Femur (tissue), 1 donor: ENCODE measurements at places on chromosomes 2 and 18.
A peak's percentile ranks its signal among the peaks of the same experiment; 100 is the strongest.

DNA sequence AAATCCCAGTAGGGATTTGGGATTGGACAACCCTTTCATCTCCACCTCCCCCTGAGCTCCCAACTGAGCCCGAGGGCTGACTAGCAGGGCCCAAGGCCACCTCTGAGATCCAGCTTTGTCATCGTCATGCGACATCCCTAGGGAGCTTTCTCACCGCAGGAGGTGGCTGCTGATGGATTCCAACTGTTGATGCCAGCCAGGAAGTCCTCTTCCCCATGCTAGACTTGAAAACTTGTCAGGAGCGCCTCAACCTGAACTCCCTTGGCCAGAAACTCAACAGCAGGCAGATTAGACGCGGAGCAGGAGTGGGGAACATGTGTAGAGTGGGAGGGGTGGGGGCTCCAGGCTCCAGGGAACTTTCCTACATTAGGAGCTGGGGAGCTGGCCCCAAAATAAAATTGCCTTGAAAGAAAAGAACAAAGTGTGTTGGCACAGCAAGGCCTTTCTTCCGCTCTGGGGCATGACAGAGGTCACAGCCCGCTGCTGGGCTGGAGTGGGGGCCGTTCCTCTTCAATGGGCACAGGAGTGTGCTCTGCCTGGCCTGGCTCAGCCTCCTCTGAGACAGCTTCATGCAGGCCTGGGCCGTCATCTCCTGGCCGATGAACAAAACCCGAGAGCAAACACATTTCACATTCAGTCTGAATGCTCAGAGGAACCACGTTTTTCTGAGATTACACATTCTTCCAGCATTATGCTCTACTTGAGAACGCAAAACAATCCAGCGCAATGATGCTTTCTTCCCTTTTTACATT, 34.5 kb downstream of the EMILIN2 start:
- DNase-seq = peak; percentile 91

DNA sequence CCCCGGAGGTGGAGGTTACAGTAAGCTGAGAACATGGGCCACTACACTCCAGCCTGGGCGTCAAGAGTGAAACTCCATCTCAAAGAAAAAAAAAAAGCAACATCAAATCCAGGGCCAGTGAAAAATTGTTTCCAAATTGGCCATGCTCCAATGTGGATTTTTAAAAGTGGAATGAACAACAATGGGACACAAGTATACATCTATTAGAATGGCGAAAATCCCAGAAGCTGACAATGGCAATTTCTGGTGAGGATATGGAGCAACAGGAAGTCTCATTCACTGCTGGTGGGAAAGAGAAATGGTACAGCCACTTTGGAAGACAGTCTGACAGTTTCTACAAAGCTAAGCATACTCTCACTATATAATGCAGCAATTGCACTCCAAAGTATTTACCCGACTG, 161.4 kb downstream of the UXS1 start:
- no peak for DNase-seq

DNA sequence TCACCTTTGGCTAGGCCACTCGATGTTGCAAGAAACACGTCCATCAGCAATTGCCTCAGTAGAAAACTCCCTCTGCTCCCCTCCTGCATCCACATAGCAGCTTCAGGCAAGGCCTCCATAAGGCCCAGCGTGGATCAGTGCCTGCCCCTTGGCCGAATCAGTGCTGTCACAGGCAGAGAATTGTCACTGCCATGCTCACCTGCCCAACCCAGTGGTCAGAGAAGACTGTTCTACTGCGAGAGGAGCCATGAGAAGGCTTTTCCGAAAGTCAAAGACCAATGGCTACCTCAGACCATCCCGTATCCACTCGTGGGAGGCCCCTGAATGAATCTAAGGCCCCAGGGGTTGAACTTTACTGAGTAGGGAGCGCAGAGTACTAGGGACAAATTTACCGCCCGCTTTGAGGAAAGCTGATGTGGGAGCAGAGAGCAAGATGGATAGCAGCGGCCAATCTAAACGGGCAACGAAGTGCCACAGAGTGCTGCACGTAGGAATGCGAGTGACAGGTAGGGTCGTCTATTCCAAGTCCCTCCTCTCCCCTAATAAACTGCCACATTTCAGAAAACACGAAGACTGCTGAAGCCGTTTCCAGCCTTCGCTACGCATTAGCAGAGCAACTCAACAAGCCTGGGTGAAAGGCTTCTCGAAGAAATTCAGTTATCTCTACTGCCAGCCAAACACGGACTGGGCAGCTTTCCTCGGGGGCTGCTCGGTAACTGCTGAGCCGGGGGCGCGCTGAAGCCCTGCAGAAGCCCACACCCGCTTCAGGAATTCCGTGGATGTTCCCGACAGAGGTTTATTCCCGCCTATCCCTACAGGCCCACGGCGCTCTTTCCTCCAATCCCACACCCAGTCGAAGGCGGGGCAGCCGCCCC, 968 bp upstream of the RALBP1 start:
- no peak for DNase-seq

DNA sequence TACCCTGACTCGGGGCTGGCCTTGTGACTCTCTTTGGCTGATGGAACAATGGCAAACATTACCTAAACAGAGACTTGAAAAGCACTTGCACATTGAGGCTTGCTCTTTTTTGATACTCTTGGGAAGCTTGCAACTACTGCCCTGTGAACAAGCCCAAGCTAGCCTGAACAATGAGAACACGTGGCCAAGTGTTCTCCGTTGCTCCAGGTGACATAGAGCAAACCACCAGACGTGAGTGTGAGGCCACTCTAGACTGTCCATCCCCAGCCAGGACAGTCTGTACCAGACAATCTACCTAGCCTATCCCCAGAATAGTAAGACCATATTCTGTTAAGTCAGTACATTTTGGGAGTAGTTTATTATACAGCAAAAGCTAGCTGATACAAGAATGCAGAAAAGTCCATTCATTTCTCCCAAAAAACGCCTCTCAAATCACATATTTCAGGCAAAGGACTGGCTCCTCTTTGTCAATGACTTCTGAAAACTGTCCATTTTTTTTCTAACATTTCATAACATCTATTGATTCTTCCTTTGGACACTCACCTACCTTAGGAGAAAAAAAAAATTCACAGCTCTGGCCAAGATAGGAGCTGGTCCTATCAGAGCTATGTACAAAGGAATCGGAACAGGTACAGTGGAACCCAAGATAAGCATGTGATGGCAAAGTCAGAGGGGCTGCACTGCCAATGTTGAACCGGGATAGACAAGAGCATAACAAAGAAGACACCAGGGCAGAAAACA, 142.1 kb upstream of the PKDCC start:
- no peak for DNase-seq

DNA sequence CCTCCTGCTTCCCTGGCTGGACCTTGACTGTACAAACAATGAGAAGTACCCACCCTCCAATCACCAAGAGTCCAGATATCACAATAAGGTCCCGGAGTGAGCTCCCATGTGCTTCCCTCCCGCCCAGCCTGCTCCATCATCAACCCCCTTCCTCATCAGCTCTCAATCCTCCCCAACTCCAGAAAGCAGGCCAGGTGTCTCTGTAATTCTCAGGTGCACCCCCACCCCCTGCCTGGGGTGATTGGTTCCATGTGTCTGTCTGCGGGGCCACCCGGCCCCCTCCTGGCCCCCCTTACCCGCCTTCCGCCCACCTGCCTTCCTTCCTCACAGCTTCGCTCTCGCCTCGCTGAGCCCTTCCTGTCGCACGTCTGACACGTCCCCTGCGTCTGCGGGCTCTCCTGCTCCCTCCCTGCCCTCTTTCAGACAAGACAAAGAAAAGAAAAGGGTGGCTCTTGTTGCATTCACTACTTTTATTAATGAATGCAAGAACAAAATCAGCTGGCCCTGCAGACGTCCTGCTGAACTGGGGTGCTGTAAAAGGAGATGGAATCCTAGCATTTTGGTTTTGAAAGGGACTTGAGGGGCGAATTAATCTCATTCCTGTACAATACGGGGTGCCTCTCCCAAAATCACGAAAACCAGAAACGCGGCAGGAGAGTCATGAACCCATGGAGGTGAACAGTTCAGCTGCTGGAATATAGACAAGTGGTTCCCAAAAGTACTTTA, 26.5 kb upstream of the IGFBP2 start:
- no peak for DNase-seq

DNA sequence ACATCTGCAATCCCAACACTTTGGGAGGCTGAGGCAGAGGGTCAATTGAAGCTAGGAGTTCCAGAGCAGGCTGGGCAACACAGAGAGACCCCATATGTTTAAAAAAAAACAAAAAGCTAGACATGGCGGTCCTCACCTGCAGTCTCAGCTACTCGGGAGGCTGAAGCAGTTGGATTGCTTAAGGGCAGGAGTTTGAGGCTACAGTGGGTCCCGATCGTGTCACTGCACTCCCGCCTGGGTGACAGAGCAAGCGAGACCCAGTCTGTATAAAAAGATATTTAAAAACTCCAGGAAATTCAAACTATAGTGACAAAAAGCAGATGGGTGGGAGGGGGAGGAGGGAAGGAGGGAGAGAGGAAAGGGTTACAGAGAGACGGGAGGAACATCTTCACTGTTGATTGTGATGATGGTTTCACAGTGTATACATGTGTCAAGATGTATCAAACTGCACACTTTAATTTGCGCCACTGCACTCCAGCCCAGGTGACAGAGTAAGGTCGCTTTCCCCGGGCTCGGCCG, 942 bp upstream of the ZNF236 start:
- DNase-seq = no peak

DNA sequence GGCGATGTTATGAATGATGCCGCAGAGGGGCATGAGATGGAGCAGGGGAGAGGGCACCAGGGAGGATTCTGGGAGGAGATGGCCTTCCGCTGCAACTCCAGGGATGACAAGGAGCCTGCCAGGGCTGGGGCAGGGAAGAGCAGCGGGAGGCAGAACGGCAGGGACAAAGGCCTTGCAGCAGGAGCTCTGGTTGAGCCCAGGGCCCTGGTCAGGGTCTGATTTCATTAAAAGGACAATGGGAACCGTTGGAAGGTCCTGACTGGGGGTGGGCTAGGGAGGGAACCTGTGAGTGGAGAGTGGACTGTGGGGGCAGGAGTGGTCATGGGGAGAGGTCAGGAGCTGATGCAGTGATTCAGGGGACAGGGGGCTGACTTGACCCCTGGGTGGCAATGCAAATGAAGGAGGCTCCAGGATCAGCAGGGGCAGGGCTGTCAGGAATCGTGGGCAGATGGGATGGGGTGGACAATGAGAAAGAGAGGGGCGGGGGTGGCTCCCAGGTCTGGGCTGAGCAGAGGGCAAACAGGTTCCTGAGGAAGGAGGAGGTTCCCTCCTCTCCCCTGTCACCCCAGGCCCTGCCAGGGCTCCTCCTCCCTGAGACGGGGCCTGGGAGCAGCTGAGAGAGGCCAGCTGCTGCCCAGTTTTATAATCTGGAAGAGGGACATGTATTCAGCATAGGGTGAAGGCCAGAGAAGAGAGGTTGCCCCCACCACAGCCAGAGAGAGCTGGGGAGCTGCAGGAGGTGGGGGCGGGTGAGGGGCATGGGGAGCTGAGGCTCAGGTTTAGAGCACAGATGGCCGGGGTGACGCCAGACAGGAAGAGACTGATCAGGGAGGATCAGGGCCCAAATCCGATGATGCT, 7.3 kb upstream of the DUSP2 start:
- DNase-seq = peak; percentile 15

DNA sequence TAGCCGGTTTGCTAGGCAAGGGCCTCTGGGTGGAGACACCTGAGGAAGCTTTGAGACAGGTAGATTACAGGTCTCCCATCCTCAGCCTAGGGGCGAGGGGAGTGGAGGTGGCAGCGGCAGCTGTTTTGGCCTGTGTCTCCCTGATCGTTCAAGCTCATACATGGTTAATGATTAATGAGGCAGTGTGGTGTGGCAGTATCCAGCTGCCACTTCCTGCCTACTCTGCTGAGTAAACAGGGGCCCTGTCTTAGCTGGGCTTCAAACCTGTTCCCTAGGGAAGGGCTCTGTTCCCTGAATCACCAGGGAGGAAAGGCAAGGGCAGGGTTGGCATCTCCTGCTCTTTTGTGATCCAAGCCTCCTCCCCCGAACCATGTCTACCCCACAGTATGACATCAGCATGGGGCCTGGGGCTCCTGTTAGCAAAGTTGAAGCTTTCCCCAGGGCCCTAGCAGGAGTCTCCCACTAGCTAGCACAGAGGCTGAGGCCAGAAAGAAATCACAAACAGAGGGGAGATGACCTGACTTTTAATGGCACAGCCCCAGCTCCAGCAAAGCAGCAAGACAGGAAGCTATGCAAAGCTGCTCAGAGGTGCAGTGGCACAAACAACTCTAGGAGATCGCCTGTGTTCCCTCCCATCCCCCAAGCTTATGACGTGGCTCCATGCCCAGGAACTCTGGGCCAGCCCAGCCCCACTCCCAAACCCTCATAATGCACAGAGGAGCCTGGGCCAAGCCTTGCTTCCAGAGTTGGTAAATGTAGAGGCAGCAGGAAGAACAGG, 3.7 kb upstream of the TUBA4B start:
- peak; percentile 77 for DNase-seq

DNA sequence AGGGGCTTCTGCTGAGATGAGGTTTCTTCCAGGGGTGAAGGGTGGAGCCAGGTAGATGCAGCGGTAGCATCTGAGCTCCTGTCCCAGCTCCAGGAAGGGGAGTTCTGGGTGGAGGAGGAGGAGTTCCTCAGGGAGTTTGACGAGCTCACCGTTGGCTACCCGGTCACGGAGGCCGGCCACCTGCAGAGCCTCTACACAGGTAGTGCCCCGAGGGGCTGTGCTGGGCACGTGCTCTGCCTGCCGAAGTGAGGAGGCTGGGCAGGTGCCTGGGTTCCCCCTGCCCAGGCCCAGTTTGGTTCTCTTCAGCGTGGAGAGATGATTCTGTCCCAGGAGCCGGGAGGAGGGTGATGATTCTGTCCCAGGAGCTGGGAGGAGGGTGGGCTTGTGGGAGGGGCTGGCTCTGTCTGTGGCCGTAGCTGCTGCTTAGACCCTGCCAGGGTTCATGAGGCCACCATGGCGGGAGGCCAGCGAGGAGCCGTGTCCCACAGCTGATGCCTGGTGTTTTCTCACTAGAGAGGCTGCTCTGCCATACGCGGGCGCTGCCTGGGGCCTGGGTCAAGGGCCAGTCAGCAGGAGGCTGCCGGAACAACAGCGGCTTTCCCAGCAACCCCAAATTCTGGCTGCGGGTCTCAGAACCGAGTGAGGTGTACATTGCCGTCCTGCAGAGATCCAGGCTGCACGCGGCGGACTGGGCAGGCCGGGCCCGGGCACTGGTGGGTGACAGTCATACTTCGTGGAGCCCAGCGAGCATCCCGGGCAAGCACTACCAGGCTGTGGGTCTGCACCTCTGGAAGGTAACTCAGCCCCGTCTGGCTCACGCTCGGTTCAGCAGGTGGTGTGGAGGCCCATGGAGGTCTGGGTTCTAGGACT, 8.2 kb downstream of the CAPN10 start:
- DNase-seq = no peak

- DNase-seq = no peak
Observed at GRCh38 chr2:156436497-156437085, 412 bp downstream of the GPD2 start.

GRCh38 chr2:103132536-103133217, 370.8 kb downstream of the TMEM182 start:
- no peak for DNase-seq
